ENCODE measurements at places on chromosomes 16 and 17.

GRCh38 chr16:17386229-17386628 is 84.5 kb downstream of the XYLT1 start:
- peaks cover 36% of the 10 kb centered on the region for H3K4me1 ChIP-seq
- H3K27ac ChIP-seq = no peak overlapping the region
- H3K36me3 ChIP-seq = no peaks in the 10 kb centered on the region
- H3K27me3 ChIP-seq = no peaks in the 10 kb centered on the region
- DNase-seq = no peak

DNA sequence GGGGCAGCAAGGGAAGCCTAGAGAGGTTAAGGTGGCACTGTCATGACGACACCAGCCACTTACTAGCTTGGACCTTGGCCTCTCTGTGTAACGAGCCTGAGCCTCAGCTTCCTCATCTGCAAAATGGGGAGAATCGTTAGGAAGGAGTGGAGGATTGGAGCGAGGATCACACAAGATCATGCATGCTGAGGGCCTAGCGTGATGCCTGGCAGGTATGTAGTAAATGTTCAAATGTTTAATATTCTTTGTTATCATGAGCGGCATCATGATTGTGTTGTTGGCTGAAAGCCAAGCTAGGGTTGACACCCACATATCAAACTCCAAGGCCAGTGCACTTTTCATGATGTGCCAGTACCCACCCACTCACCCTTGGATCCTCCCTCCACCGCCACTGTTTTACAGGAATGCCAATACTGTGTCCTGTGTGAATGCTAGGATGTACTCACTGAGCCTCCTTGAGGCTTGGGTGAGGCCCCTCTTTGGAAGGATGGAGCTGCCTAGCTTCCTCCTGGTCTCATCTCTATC is 192.5 kb downstream of the MSI2 start:
- peaks cover 5% of the 10 kb centered on the region for H3K36me3 ChIP-seq
- no peaks in the 10 kb centered on the region for H3K27me3 ChIP-seq
- DNase-seq = no peak
- peaks cover 73% of the 10 kb centered on the region for H3K4me1 ChIP-seq
- peak overlapping the region; percentile 91 for H3K27ac ChIP-seq
- peak overlapping the region; percentile 7 for H3K4me3 ChIP-seq

DNA sequence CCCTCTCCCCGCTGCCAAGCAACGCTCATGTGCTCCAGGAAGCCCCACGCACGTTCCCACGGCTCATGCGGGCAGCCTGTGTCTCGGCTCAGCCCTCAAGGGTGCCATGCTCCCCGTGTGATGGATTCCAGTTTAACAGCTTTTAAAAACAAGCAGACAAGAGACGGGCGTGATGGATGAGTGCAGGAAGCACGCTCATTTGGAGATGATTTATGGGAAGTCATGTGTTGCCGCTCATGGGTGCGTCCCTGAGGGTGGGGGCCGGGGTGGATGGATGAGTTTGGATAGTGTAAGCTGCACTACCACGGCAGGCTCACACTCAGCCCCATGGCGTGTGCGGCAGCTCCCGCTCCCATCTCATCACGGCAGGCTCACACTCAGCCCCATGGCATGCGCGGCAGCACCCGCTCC is 132.8 kb downstream of the RBFOX3 start:
- H3K27ac ChIP-seq = no peak overlapping the region
- peaks cover 15% of the 10 kb centered on the region for H3K4me1 ChIP-seq
- no peak for DNase-seq
- H3K27me3 ChIP-seq = peaks cover 2% of the 10 kb centered on the region
- H3K4me3 ChIP-seq = no peak overlapping the region
- H3K36me3 ChIP-seq = no peaks in the 10 kb centered on the region

DNA sequence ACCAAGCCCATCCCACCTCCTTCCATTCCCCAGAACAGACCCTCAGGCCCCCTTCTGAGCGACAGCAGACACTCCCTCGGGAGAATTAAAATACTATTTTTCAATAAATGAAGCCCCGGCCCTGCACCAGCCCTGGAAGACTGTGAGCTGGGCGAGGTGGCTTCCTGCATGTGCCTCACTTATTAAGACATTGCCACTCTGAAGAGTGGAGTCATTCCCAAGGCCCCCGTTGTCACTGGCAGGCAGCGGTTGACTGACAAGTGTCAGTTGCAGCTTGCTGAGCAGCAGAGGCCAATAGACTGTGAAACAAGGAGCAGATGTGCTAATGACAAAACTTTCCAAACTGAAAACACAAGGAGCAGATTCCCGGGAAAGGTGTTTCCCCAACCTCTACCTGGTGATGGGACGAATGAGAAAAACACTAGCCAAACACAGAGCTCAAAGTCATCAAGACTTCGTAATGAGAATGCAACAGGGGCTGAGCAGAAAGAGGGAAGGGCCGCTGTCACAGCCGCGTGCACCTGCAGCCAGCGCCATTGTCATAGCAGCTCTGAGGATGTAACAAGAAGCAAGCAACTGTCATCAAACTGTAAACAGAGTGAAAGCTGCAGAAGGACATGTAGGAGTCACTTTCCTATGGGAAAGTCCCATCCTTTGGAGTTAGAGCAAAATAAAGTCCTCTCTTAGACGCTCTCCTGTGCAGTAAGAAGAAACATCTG is 232.1 kb downstream of the C16orf78 start:
- no peak overlapping the region for H3K4me3 ChIP-seq
- H3K36me3 ChIP-seq = peaks cover 8% of the 10 kb centered on the region
- DNase-seq = no peak
- no peaks in the 10 kb centered on the region for H3K27me3 ChIP-seq
- peak overlapping the region; percentile 24 for H3K27ac ChIP-seq
- H3K4me1 ChIP-seq = peaks cover 29% of the 10 kb centered on the region

DNA sequence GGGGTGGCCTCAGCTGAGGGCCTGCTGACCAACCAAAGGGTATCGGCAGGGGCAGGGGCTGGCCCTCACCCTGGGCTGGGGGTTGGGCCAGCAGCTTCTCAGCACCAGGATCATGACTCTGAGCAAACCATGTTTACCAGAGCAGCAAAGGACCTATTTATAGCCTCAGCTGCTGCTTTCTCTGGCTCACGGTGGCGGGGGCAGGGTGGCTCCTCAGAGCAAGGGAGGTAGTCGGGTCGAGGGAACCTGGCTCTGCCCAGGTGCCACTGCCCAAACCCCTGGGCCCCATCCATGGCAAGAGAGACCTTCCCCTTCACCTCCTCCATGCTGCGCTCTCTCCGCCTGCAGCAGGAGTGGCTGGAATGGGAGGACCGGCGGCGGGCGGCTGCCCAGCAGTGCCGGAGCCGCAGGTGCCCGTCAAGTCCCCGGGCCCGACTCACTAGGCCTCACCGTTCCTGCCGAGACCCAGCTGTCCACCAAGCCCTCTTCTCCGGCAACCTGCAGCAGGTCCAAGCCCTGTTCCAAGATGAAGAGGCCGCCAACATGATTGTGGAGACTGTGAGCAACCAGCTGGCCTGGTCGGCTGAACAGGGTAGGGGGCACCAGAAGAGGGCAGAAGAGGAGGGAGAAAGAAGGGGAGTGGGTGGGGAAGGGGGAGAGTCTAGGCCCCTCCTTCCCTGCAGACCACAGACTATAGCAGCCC is at the start of gene ASB16:
Gene ASB16, plus strand, starts transcription at position 206 of the 703 bp plus-strand sequence. Its CDS starts 86 bp downstream, at position 292.
- peaks cover 2% of the 10 kb centered on the region for H3K36me3 ChIP-seq
- no peak within 1 kb of the TSS for H3K27ac ChIP-seq
- no peak for DNase-seq
